ENCODE measurements at places on chromosomes 3 and 15.

DNA sequence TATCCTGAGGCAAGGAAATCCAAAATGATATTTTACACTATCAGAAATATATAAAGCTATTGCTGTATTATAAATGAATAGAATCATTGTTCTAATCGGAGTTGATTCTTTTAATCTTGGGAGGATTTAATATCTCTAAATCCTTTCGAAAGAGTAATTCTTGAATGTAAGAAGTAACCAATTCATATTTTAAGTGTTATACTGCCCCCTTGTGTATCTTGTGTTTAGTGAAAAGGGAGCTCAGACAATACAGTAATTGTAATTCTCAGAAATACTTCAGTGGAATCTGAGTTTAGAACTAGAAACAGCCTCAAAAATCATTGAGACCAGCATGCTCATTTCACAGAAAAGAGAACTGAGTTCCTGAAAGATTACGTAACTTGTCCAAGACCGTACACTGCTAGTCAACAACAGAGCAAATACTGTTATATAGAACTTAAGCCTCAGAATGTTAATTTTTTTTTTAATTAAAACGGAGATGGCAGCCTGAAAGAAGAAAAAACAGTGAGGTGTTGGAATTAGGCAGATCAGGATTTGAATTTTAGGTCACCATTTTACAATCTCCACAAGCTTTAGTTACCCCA is 42.9 kb downstream of the PLCH1 start:
- DNase-seq: no peak

GRCh38 chr15:52670087-52670486 is 9.1 kb downstream of the ATOSA start:
- DNase-seq: no peak

- no peak for DNase-seq
These were observed 22.9 kb upstream of the FBLN2 start for GRCh38 chr3:13525827-13526625.

DNA sequence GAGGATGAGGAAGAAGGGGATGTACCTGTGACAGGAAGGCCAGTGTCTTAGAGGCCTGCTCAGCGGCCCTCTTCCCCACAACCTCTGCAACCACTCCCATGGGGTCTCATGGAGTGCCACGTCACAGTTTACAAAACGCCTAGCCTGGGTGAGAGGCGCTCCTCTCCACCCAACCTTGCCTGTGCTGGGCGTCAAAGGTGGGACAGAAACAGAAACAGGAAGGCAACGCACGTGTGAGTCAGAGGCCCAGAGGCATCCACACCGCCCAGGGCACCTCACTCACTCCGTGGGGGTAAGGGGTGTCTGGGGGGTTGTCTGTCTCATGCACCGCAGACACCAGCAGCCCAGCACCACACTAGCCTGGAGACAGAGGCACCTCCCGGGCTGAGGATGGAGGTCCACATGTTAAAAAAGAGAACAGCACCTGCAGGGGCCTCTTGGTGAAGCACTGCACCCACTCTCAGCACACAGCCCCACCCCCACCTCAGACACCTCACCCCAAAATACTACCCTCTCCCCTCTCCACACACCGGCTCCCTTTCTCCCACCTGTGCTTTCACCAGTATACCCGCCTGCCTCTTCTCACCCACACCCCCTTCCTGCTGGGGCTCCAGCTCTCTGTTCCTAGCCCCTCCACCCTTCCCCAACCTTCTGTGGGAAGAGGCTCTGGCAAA is 4.7 kb upstream of the CALML4 start:
- no peak for DNase-seq

GRCh38 chr3:88003115-88003755 is 55.6 kb downstream of the CGGBP1 start:
- no peak for DNase-seq

- no peak for DNase-seq
These were observed 590.3 kb upstream of the SGO1 start for GRCh38 chr3:20776286-20776685.

DNA sequence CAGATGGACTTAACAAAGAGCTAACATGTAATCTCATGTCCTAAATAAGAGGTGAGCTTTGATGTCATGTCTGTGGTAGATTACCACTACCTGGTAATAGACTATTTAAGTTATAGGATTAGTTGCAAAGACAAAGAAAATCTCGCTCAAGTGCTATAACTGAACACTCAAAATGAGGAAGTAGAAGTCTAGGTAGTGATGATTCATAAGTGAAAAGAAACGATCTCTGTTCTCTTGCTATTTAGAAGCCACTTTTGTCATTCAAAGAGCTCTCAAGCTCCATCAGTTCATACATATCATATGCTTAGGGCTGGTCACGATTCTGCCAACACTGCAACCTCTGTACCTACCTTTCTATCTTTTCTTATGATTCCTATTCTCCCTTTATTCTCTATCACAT is 110.9 kb downstream of the EDEM1 start:
- DNase-seq: peak; percentile 32

- no peak for DNase-seq
These were observed 58.0 kb upstream of the FOXB1 start for GRCh38 chr15:59946084-59946483.

DNA sequence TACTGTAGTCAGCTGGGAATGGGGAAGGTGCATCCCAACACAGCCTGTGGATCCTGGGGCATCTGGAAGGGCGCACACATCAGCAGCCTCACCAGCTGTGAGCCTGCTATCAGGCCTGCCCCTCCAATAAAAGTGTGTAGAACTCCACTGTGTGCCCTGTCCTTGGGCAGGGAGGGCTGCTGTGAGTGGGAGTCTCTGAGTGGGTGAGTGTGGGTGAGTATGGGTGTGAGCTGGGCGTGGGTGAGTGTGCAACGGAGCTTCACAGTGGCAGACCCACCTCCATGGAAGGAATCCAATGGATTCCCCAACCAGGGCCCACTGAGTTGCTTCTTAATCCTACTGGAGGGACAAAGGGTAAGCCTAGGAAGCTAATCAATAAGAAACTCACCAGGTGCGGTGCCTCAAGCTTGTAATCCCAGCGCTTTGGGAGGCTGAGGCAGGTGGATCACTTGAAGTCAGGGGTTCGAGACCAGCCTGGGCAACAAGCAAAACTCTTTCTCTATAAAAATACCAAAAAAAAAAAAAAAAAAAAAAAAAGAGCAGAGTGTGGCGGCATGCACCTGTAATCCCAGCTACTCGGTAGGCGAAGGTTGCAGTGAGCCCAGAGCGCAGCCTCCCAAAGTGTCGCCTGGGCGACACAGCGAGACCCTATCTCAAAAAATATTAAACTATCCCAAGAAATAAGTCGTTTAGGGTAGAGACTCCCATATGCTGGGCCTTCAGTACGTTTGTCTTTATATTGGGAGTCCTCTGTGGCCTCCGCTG is 555 bp upstream of the RCCD1 start:
- DNase-seq: no peak

DNA sequence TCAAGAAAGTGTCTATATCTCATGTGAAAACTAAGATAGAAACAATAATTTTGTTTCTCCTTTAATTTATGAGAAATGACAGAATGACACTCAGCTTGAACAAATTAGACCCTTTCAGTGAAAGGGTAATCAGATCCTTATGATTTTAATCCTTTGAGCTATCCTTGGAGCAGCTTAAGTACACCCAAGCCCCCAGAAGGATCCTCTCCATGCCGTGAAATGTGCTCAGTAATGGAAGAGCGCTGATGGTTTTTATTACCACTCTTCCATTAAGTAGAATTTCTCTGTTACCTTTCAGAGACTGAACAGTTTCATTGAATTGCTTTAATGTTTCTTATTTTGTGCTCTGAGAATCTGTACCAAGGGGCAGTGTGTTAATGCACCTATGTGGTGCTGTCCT is 54.3 kb downstream of the HMG20A start:
- DNase-seq: no peak

DNA sequence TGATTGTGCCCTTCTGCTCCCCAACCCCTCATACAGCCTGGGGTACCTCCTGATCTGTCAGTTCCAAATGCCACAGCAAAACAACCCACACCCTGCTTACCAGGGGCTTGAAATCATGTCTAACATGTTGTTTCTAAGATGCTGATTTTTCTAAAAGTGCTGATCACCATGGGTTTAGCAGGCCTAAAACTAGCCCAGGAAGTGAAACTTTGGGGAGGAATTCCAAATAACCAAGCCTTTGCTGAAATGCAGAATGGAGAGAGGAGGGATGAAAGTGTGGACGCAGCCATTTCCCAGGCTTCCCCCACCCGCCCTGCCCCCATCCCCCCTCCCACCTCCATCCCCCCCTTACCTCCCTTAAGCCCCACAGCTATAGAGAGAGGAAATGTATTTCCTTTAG is 2.0 kb upstream of the HRH1 start:
- DNase-seq: no peak

DNA sequence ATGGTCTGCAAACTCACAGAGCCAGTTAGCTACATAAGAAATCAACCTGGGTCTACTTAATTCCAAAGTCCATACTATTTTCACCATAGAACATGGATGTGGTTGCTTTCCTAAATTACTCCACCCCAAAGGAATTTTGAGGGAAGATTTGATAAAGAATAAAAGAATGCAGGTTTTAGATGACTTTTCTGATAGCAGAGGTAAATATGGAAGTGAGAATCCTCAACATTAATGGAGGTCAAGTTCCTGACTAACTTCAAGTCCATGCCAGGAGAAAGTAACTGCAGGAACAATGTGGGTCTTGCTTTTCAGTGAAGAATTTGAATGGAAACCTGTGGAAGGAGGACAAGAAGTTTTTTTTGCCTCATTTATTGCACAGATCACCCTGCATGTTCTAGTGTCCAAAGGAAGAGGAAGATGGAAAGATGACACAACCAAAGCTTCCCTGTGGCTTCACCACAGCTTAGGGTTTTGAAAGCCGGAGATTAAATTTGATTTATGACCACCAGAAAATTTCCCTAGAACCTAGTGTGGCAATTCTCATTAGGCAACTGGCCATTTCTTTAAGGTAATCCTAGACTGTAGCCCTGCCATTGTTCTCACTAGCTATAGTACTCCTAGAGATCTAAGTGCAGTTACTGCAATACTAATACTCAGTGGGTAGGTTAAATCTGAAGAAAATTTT is 429.7 kb downstream of the RAP2B start:
- no peak for DNase-seq

All from GM12891 (cell line).